ENCODE measurements at places on chromosomes 12 and 14. TPM values are rescaled to one million over a fixed set of nuclear protein-coding genes. Genes with fewer than 3 reads are reported as not detected.

Gene KRT85
- total RNA-seq, result not detected

Gene TMCC3
- 1.5 TPM for total RNA-seq

Gene POLR3B
- 18.4 TPM for total RNA-seq

Gene OR6S1
- not detected for total RNA-seq

Gene P2RX4
- total RNA-seq, result 11.7 TPM

Gene LGALS3
- total RNA-seq, result 88.5 TPM

Gene CGRRF1
- total RNA-seq, result 15.2 TPM

Gene MGP
- 39.0 TPM for total RNA-seq

Gene ATF7IP
- total RNA-seq, result 35.3 TPM

Gene OR4N2
- not detected for total RNA-seq

Gene INHBE
- total RNA-seq, result 1.6 TPM

Gene DCN
- total RNA-seq, result not detected

Gene ZNF891
- total RNA-seq, result 0.51 TPM

Gene KRT77
- not detected for total RNA-seq

Gene SLC5A8
- total RNA-seq, result not detected

Gene CCDC177
- total RNA-seq, result not detected

Gene XPOT
- 90.7 TPM for total RNA-seq

Gene ARL1
- total RNA-seq, result 85.0 TPM

Gene CPM
- 27.0 TPM for total RNA-seq

Gene KSR2
- total RNA-seq, result 0.15 TPM

Gene RFLNA
- 63.9 TPM for total RNA-seq

Gene GZMB
- total RNA-seq, result not detected

Gene PLEK2
- total RNA-seq, result 12.8 TPM

Gene NFATC4
- 28.8 TPM for total RNA-seq

Gene TPPP2
- total RNA-seq, result not detected

Gene LRP1
- total RNA-seq, result 2.8 TPM

Gene GLIPR1
- 71.9 TPM for total RNA-seq

Gene MANSC4
- total RNA-seq, result not detected

Gene PDE3A
- 0.17 TPM for total RNA-seq
